Bladder microvascular endothelial cell (primary cell): ENCODE measurements at places on chromosomes 2 and 18. TPM values are rescaled to one million over a fixed set of nuclear protein-coding genes. Genes with fewer than 3 reads are reported as not detected.

Gene PGAP1
- 1.6 and 11.1 TPM in 2 replicates for total RNA-seq

Gene RFTN2
- 7.8 and 14.2 TPM in 2 replicates for total RNA-seq

Gene OXER1
- total RNA-seq, result not detected in 2 replicates

Gene SCN9A
- 1.3 and 1.6 TPM in 2 replicates for total RNA-seq

Gene COQ10B
- total RNA-seq, result 18.3 and 27.3 TPM in 2 replicates

Gene ELOA2
- not detected in 2 replicates for total RNA-seq

Gene CD8B
- not detected in 2 replicates for total RNA-seq

Gene RAB31
- 13.6 and 25.2 TPM in 2 replicates for total RNA-seq

Gene SERPINB11
- total RNA-seq, result not detected in 2 replicates

Gene MYOM1
- 0.16 and 8.1 TPM in 2 replicates for total RNA-seq

Gene CLHC1
- total RNA-seq, result 2.4 and 7.7 TPM in 2 replicates
